ENCODE measurements at places on chromosomes 12 and 14. TPM values are rescaled to one million over a fixed set of nuclear protein-coding genes. Genes with fewer than 3 reads are reported as not detected.

Gene DTX1
- 0.18 TPM for total RNA-seq

Gene KRT6B
- not detected for total RNA-seq

Gene CRACR2A
- 1.3 TPM for total RNA-seq

DNA sequence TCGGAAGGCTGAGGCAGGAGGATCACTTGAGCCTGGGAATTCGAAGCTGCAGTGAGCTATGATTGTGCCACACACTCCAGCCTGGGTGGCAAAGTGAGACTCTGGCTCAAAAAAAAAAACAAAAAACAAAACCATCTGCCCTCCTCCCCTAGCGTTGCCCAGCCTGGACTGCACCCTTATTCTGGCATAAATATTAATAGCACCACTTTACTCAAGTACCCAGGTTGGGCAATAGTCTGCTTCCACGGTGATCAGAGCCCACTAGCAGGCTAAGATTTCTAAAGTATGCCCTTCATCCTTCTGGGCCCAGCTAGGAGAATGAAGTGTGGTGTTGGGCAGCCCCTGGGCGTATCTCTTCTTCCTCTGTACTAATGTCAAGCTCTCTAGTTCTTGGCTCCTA, 33.3 kb downstream of the KCTD10 start:
- peak; percentile 33 for DNase-seq

- peak; percentile 41 for DNase-seq
Measured at GRCh38 chr14:81169711-81170103, 51.1 kb downstream of the GTF2A1 start.

DNA sequence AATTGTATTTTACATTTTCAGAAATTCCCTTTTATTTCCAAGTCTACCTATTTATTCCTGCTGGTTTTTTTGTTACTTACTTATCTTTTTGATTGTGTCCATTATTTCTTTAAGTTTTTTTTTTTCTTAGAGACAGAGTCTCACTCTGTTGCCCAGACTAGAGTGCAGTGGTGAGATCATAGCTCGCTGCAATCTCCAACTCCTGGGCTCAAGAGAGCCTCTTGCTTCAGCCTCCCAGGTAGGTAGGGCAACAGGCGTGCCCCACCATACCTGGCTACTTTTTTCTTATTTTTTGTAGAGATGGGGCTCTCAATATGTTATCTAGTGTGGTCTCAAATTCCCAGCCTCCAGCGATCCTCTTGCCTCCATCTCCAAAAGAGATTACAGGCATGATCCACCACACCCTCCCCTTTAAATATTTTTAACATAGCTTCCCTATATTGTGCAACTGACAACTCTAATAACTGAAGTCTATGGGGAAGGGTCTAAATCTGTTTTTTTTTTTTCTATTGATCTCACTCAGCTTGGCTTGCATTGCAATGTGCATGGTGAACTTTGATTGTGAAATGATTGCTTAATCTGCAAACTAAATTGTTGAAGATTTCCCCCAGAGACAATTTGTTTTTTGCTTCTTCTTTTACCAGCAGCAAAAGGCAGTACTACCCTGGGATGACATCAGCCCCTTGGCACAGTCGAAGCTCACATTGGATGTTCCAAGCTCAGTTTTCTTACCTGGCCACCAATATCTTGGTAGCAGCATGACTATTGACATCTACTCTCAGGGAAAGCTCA, 25.7 kb upstream of the COCH start:
- no peak for DNase-seq

- no peak for DNase-seq
Measured at GRCh38 chr14:95471016-95471415, 45.4 kb downstream of the SYNE3 start.

GRCh38 chr12:93908846-93909567, 231.8 kb downstream of the CRADD start:
- DNase-seq = peak; percentile 70

- DNase-seq = peak; percentile 82
Measured at GRCh38 chr14:90454041-90455000, 57.5 kb downstream of the CALM1 start.

GRCh38 chr14:32073537-32074189, 3.4 kb upstream of the ARHGAP5 start:
- DNase-seq = peak; percentile 89

Measured in cardiac muscle cell (in vitro differentiated cells and primary cell).